Lung (tissue), 17 donors: ENCODE measurements at places on chromosomes 1 and 21.

- peak; percentile 60 for DNase-seq
Measured at GRCh38 chr21:37208056-37208721, 58.9 kb downstream of the VPS26C start.

DNA sequence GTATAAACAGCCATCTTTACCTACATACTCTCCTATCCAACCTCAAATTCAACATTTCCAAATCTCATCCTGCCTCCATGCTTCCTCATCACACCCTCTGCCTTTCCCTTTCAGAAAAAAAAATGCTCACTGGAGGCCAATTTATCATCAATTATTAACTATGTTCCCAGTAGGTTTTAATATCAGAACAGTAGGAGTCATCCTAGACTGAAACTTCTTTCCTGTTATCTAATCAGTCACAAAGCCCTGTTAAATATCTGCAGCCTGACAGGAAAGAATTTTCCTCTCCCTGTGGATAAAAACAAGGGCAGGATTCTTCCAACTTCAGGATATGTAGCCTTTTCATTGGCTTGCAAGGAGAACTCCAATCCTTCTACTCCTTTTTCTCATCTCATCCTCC, 28.4 kb downstream of the EGLN1 start:
- no peak for DNase-seq

- peak; percentile 40 for DNase-seq
Measured at GRCh38 chr21:32003411-32003810, 130.6 kb downstream of the HUNK start.

- DNase-seq: no peak
Measured at GRCh38 chr1:45317166-45317565, 9.5 kb upstream of the HPDL start.

DNA sequence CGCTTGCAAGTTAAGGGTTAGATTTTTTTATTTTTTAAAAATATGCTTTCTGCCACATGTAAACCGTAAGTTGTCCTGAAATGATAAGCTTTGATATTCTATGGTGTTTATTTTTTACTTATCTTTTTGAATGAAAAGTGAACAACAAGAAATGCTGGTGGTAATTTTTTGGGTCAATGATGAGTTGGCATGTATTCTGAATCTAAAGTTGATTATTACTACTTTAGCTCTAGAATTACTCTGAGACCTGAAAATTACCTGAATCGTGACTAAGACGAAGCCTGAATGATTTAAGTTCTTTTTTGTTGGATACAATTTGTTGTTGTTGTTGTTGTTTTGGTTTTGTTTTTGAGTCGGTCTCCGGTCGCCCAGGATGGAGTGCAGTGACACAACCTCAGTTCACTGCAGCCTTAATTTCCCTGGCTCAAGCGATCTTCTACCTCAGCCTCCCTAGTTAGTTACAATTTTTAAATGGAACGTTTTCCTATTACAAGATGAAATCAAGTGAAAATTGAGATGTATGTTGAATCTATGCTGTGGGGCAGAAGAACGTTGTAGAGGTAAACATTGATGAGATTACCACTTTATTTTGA, 941 bp downstream of the RABGGTB start:
- DNase-seq: no peak

DNA sequence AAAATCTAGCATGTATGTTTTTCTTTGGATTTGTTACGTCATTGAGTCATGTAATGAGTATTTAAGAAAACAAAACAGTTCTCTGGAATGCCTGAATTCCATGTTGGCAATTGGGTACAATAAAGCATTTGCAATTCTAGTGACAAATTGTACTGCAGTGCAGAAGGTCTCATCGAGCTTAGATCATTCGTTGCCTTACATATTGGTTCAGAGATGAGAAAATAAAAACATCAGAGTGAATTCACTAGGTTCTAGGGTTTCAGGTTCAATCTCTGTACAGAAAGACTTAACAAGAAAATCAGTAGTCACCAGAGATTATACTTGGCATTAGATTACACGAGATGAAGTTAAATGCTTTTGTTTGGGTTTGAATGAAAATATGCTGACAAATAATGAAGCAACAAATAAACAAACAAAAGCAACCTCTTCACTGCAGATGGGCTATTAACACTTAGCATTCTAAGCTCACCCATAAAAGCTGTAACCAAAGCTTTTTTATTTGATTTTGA, 124.7 kb downstream of the RYR2 start:
- DNase-seq: peak; percentile 49

- DNase-seq: peak; percentile 53
Measured at GRCh38 chr1:226541631-226542622, 6.6 kb upstream of the STUM start.

DNA sequence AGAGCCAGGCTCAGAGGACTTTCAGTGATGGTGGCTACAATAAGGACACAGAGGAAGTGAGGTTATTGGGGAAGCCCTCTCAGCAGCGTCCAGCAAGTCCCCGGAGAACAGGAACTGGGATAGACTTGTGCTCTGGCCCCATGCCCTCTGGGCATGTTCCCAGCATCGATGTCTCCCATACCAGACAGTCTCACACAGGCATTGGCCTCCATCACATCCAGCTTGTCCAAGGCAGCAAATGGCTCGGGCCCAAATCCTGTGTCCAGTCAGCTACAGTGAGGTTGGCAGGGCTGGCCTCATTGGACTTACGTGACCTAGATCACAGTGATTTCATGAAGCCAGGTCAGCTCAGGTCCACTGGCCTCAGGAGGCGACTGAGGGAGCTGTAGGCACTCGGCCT, 19.6 kb upstream of the TMEM54 start:
- DNase-seq: no peak

DNA sequence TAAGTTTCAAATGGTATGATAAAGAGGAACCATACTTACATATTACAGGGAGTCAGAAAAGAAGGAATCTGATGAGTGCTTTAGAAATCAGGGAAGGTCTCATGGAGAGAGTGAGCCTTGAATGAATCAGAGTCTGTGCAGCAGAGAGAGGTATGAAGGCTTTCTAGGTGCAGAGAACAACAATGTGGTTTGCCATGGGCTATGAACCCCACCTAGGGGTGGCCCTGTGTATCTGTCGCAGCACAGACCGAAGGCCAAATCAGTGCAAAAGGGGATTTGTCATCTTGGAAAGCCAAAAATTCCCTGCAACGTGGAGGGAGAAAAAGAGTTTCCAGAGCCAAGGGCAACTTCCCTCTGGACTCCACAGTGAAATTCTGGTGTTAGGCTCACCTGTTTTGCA, 3.5 kb downstream of the PAPPA2 start:
- no peak for DNase-seq

DNA sequence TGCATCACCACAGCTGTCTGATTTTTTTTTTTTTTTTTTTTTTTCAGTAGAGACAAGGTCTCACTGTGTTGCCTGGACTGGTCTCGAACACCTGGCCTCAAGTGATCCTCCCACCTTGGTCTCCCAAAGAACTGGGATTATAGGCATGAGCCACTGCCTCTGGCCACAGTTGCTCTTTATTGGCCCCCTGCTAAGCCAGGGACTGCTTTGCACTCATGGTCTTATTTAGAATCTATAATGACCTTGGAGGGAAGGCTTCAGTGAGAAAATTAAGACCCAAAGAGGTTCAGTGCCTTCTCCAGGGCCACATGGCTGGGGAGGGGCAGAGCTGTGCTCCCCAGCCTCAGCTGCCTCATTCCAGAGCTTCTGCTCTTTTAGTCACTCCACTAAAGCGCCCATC, 84.9 kb downstream of the PTPRU start:
- no peak for DNase-seq

- DNase-seq: no peak
Measured at GRCh38 chr21:14308234-14308633, 74.7 kb downstream of the HSPA13 start.

DNA sequence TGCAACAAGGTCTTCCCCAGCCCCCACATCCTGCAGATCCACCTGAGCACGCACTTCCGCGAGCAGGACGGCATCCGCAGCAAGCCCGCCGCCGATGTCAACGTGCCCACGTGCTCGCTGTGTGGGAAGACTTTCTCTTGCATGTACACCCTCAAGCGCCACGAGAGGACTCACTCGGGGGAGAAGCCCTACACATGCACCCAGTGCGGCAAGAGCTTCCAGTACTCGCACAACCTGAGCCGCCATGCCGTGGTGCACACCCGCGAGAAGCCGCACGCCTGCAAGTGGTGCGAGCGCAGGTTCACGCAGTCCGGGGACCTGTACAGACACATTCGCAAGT, 3.8 kb downstream of the ZBTB18 start:
- DNase-seq: no peak

DNA sequence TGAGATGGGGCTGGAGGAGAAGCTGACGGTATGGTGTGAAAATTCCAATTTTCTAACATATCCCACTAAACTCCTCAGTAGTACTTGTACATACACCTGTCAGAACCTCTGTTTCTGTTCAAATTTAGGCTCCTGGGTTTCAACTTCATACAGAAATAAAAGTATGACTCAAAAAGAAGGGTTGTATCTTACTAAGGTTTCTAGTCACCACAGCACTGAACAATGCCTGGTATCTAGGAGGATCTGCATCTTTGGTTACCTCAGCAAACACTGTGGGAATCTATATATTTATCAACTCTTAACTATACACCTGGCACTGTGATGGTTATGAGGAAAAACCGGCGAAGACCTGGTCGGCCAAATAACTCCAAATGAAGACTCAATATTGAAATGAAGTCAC, 13.8 kb downstream of the RBM34 start:
- no peak for DNase-seq

DNA sequence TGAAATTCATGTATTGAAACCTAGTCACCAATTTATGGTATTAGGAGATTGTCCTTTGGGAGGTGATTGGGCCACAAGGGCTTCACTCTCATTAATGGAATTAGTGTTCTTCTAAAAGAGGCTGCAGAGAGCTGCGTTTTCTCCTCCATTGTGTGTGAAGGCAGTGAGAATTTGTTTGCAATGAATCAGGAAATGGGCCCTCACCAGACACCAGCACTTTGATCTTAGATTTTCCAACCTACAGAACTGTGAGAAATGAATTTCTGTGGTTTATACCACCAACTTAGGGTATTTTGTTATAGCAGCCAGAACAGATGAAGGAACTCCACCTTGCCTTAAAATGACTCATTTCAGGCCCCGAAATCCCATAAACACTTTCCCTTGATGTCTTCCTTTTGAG, 544.2 kb downstream of the RWDD3 start:
- no peak for DNase-seq

GRCh38 chr1:20696397-20697333, 21.1 kb downstream of the KIF17 start:
- DNase-seq: peak; percentile 93

DNA sequence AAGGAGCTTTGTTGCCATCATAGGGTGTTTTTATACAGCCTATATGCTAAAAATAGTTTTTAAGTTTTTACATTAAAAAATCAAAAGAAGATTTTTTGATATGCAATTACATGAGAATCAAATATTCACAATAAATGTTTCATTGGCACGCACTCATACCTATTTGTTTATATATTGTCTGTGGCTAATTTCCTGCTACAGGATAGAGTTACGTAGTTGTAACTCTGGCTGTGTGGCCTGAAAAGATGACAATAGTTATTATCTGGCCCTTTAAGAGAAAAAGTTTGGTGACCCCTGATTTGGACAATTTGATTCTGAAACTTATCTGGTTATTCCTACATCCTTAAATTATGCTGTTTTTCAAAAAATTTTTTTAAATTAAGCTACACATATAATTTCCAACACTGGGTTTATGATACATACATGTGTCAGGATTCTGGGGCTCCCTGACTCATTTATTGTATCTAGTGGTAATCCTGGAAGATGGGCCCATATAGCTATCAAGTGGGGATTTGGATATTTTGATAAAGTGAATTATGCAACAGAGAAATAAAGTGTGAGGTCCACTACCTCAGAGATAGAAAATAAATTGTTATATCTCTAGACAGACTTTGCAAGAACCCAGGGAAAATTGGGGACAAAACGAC, 370.2 kb upstream of the LYPLAL1 start:
- no peak for DNase-seq

DNA sequence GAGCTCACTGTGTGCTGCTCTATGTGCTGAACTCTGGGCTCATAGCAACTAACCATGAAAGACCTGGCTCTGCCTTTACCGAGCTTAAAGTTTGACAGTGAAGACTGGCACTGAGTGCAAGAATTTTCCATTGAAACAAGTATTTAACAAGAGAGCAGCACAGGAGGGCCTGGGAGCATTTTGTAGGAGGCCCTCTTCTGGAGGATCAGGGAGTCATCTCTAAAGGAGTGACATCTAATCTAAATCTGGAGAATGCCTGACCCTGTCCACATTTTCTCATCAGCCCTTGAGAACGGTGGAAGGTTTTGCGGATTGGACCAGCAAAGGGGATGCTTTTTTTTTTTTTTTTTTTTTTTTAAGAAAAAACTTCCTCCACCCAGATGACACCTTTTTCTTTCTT, 150.8 kb downstream of the ROR1 start:
- DNase-seq: no peak
